ENCODE measurements at places on chromosomes 3 and 15. TPM values are rescaled to one million over a fixed set of nuclear protein-coding genes. Genes with fewer than 3 reads are reported as not detected.

Gene UQCC5
- total RNA-seq: 18.2 TPM

Gene TRIM71
- total RNA-seq: 0.07 TPM

GRCh38 chr3:16784973-16785372 lies 99.8 kb upstream of the PLCL2 start:
- peaks cover 5% of the 10 kb centered on the region for H3K4me1 ChIP-seq
- no peak overlapping the region for H3K4me3 ChIP-seq
- no peak for DNase-seq

DNA sequence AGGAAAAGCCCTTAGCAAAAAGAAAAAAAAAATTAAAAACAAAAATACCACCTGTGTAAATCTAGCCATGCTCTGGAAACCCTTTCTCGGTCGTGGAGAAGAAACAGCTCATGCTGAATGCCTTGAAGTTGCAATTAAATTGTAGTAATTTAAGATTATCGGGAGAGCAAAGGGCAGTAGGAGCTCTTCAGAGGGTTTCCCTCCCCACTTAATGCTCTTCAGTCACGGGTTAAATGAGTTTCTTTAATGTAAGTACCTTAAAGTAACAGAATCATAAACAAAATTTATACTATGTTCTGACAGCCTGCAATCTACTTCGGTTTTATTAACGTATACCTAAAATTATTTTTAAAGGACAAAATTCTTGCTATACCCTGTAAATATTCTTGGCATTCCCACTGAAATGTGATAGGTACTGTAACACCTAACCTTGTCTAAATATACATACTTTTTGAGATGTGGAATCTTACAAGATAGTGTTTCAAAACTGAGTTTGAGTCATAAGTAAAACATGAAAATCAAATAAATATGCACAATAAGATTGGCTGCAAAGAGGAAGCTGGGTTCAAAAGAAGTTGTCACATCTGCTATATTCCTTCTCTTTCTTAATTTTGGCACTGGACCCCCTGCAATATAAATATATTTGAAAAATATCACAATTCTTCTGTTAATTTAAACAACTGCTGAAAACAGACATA lies 5.3 kb downstream of the FOXP1 start:
- H3K4me1 ChIP-seq: peaks cover 11% of the 10 kb centered on the region
- H3K27ac ChIP-seq: no peak overlapping the region
- H3K36me3 ChIP-seq: no peaks in the 10 kb centered on the region

- peaks cover 33% of the 10 kb centered on the region for H3K4me1 ChIP-seq
- H3K27ac ChIP-seq: no peak overlapping the region
- H3K36me3 ChIP-seq: peaks cover 1% of the 10 kb centered on the region
- H3K27me3 ChIP-seq: no peaks in the 10 kb centered on the region
These were observed 75.6 kb downstream of the ST6GAL1 start for GRCh38 chr3:187005827-187006481.

DNA sequence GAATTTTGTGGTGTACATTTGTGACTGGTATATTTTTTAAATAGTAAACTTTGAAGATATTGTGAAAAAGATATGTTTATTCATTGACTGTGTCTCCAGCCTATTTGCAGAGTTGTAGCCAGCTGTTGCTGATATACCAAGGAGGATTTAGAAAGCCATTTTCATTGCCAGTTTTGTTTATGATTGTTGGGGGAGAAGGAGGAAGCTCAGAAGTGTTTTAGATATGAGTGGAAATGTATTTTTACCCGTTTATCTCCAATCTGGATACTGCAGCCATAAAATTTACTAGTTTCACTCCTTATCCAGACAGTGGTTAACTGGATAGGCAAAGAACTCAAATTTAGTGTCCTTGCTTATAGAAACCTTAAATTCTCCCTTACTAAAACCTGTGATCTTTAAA lies 18.8 kb downstream of the ATP11B start:
- H3K4me3 ChIP-seq: no peak overlapping the region
- no peaks in the 10 kb centered on the region for H3K27me3 ChIP-seq
- peaks cover 41% of the 10 kb centered on the region for H3K4me1 ChIP-seq
- peaks cover 3% of the 10 kb centered on the region for H3K36me3 ChIP-seq

- peaks cover 4% of the 10 kb centered on the region for H3K27me3 ChIP-seq
- H3K27ac ChIP-seq: no peak overlapping the region
- DNase-seq: no peak
- no peaks in the 10 kb centered on the region for H3K36me3 ChIP-seq
- no peaks in the 10 kb centered on the region for H3K4me1 ChIP-seq
- H3K4me3 ChIP-seq: no peak overlapping the region
These were observed 32.7 kb upstream of the DLG1 start for GRCh38 chr3:197331131-197331530.

DNA sequence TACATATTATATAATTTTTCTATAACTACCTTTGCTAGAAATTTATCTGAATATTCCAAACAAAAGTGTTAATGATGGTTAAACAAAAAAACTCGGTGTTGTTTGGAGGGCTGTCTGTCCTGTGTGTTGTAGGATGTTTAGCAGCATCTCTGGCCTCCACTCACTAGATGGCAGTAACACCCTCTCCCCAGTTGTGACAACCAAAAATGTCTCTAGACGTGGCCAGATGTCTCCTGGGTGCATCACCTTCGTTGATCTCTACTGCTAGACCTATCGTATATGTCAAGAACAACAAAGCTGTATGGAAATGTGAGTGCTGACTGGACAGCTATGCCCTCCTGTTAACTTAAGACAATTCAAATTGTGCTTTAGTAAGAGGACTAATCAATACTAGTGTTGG lies 14.1 kb downstream of the ANKRD34C start:
- no peaks in the 10 kb centered on the region for H3K36me3 ChIP-seq
- no peak overlapping the region for H3K4me3 ChIP-seq
- H3K4me1 ChIP-seq: no peaks in the 10 kb centered on the region
- H3K27me3 ChIP-seq: no peaks in the 10 kb centered on the region
- H3K27ac ChIP-seq: no peak overlapping the region

DNA sequence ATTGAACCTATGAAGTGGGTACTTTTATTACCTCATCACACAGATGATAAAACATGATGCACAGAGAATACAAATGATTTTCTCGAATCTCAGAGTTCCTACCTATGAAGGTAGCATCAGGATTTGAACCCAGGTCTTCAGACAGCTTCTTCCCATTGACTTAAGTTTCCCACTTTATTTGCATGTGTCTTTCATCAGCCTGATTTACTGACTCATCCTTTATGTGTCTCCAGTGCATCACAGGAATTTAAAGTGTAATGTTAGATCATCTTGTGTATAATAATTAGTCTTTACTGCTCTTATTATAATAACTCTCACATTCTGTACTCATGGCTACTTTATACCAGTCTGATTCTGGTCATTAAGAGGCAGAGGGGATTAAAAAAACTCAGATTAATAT lies 449.4 kb upstream of the SUCLG2 start:
- no peak overlapping the region for H3K4me3 ChIP-seq
- no peak overlapping the region for H3K27ac ChIP-seq
- H3K36me3 ChIP-seq: no peaks in the 10 kb centered on the region
- no peaks in the 10 kb centered on the region for H3K27me3 ChIP-seq

- H3K4me1 ChIP-seq: no peaks in the 10 kb centered on the region
- H3K36me3 ChIP-seq: no peaks in the 10 kb centered on the region
- no peak for DNase-seq
- H3K27me3 ChIP-seq: no peaks in the 10 kb centered on the region
- no peak overlapping the region for H3K4me3 ChIP-seq
- H3K27ac ChIP-seq: no peak overlapping the region
These were observed 626.1 kb downstream of the CADM2 start for GRCh38 chr3:85584779-85585356.

DNA sequence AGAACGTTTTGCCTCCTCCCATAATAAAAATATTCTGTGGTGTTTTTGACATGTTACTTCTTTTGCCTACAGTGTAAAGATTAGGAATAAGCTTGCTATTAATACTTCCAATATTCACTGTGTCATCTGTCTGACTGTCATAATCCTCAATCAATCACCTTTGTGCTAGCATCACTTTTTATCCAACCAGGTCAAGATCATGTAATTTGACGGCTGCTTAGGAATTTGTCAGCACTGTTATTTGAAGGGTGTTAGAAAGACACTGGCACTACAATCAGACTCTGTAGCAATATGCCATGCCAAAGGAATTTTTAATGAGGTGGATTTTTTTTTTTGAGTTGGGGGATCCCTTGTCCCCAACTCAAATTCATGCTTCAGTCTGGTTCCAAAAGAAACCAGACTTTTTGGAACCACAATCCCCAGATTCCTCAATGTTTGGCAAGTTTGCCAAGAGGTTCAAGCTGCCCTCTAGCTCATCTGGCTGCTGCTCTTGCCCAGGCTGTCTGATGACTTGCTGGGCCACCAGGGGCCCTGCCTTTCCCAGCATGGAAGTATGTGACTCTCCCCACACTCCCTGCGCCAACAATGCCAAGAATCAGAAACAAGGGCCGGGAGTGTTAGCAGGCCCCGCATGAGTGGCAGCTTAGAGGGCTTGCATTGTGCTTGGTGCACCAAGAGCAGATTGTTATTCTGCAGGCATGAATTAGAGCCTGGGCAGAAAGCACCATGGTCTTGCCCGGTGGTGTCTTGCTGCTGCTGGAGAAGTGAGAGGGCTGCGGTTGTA lies 58.6 kb upstream of the TSC22D2 start:
- DNase-seq: no peak
- no peaks in the 10 kb centered on the region for H3K36me3 ChIP-seq
- H3K4me1 ChIP-seq: no peaks in the 10 kb centered on the region
- H3K4me3 ChIP-seq: no peak overlapping the region
- peaks cover 5% of the 10 kb centered on the region for H3K27me3 ChIP-seq

DNA sequence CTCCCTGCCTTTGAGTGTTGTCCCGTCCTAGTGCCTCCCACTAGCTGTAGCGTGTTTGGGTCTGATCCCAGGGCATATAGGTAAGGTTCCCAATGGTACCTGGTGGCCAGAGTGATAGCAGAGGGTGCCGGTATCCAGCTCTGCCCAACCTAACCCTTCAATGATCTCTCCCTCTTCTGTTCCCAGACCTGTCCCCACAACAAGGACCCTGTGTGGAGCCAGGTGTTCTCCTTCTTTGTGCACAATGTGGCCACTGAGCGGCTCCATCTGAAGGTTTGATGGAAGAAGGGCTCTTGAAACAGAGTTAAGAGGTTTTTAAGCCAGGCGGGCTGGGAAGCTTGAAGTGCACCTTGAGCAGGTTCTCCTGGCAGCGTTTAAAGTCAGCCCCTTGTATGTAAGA lies 35.5 kb downstream of the ESYT3 start:
- H3K27me3 ChIP-seq: no peaks in the 10 kb centered on the region
- H3K4me3 ChIP-seq: no peak overlapping the region
- DNase-seq: no peak
- H3K36me3 ChIP-seq: no peaks in the 10 kb centered on the region
- no peak overlapping the region for H3K27ac ChIP-seq
- H3K4me1 ChIP-seq: no peaks in the 10 kb centered on the region

- no peak overlapping the region for H3K27ac ChIP-seq
- no peaks in the 10 kb centered on the region for H3K4me1 ChIP-seq
- H3K4me3 ChIP-seq: no peak overlapping the region
- no peaks in the 10 kb centered on the region for H3K27me3 ChIP-seq
- no peak for DNase-seq
These were observed 33.4 kb downstream of the OSBPL10 start for GRCh38 chr3:31947671-31948091.

DNA sequence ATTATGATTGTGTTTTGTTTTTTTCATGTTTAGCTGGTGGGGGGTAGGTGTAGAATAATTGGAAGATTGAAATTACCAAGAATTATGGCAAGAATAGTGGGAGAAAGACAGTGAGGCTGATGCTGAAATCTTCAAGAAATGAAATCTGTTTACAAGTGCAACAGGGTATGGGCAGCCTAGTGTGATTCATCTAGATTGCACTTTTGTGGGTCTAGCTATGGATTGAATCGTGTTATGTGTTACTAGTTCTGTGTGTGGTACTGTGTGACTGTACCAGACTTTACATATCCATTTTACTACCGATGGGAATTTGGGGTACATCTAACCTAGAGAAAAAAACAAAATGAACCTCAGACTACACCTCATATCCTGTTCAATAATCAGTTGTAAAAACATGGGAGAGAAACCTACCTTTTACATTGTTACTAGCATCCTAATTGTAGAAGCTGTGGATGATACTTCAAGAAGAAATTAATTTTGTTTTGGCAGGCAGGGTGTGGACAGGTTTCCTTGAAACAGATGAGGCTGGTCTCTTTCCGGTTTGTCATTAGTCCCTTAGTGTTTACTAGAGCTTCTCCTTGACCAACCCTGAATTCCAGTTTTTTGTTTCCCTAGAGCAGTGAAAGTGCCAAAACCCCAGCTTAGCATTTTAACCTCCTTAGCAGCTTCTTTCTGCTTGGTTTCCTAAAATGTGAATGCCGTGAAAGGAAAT lies 47.9 kb downstream of the OPA1 start:
- H3K27ac ChIP-seq: no peak overlapping the region
- H3K4me1 ChIP-seq: no peaks in the 10 kb centered on the region

DNA sequence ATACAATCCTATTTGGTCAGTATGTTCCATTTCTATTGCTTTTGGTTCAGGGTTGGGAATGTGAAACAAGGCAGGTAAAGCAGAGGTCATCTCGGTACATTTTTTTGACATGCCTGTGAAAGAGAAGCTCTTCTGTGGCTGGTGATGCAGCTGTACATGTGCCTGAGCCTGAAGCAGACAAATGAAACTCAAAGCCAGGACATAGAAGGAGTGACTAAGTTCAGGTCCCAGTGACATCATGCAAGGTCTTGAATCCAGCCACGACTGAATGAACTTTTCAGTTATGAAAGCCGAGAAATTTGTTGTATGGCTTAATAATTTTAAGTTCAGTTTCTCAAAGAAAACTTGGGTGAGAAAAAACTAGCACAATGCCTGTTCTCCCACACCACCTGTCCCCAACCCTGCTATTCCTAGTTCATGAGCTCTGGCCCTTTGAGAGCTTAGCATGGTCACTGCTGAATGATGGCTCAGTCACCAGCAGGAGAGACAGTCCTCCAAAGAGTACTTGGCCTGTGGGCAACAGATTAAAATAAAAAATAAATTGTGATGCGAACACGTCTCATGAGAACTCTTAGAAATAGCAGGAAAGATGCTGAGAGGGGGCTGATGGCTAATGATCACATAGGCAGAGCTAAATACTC lies 600.2 kb upstream of the GRM7 start:
- no peak overlapping the region for H3K4me3 ChIP-seq
- DNase-seq: no peak
- H3K27me3 ChIP-seq: no peaks in the 10 kb centered on the region
- H3K4me1 ChIP-seq: no peaks in the 10 kb centered on the region
- H3K27ac ChIP-seq: no peak overlapping the region

DNA sequence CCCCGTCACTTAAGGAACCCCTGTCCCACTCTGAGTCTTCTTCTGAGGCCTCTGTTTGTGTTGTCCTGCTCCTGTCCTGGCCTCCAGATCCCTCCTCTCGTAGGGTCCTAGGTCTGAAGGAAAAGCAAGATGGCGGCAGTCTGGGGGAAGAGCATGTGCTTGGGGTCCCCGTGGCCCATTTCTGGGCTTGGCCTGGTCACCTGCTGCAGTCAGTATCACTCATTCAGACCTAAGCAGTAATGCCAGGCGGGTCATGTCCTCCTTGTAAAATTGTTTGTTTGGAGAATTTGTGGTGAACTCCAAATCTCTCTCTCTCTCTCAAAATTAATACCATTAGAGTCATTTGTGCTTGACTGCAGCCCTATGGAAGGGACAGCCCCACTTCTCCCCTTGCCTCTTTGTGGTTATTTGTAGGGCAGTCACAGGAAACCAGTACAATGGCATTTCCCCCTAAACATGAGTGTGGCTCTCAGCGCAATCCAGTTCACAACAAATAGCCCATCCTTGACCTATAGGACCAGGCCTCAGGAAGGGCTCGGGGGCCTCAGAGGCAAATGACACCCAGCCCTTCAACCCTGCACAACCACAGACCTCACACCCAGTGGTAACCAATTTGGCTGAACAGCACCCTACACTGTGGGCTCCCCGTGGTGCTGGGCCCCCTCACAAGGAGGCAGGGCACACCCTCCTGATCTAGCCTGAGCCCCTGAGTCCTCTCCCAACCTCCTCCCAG lies 173.5 kb downstream of the OR4M2 start:
- peaks cover 15% of the 10 kb centered on the region for H3K4me1 ChIP-seq
- DNase-seq: peak; percentile 41
- H3K36me3 ChIP-seq: no peaks in the 10 kb centered on the region
